MG63 (cell line): ENCODE measurements at places on chromosomes 7 and 10.
A peak's percentile ranks its signal among the peaks of the same experiment; 100 is the strongest.

GRCh38 chr10:124346831-124347230, 71.9 kb downstream of the OAT start:
- DNase-seq = no peak

DNA sequence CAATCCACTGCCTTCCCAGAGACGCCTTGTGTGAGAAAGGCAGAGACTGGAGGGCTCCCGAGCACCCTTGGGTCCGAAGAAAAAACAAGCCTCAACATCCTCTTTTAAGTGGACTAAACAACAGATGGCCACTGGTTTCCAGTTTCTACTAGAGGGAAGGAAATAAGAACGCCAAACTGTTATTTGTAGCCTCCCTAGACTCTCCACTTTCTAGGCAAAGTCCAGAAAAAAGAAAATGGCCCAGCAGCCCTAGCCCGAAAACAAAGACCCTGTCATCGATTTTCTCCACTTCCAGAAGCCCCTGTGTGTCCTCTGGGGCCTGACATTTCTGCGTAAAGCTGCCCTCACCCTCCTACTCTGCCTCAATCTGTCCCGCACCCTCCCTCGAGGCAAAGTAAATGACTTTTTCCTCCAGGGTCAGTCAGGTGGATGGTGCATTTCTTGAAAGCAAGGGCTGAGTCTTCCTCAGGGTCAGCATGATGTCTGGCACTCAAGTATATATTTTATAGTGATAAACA, 6.0 kb downstream of the RGS10 start:
- DNase-seq = no peak

- DNase-seq = no peak
These were observed 948 bp downstream of the TMEM229A start for GRCh38 chr7:124031919-124032318.

DNA sequence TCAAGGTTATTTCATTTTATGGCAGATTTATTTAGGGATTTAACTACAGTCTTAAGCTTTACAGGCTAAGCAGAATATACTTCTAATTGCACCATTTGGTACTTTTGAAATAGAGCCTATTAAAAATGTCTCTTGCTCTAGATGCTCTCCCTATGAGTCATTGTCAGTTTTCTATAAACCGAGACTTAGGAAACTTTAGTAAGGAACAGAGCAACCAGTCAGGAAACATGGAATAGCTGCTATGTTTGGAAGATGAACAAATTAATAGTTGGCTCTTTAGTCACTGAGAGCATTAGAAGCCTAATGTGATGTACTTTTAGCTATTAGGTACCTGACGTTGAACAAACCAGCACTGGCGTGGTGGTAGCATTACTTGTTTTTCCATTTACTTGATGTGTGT, 35.3 kb downstream of the INPP5F start:
- no peak for DNase-seq

DNA sequence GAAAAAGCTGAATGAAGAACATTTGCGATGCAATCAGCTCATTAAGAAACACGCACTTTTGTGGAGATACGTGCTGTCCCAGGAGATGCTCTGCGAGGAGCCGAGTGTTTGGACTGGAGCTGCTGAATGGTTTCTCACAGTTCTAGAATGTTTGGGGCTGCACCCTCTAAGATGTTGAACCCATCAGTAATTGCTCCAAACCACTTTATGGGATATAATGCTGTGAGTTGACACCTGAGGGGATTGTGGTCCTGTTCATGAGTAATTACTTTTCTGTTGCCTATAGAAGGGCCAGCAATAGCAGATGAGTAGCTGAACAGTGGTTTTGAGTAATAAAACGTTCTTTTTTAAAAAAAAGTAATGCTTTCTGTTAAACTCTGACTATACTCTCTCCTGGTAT, 63.1 kb downstream of the IKZF1 start:
- no peak for DNase-seq

DNA sequence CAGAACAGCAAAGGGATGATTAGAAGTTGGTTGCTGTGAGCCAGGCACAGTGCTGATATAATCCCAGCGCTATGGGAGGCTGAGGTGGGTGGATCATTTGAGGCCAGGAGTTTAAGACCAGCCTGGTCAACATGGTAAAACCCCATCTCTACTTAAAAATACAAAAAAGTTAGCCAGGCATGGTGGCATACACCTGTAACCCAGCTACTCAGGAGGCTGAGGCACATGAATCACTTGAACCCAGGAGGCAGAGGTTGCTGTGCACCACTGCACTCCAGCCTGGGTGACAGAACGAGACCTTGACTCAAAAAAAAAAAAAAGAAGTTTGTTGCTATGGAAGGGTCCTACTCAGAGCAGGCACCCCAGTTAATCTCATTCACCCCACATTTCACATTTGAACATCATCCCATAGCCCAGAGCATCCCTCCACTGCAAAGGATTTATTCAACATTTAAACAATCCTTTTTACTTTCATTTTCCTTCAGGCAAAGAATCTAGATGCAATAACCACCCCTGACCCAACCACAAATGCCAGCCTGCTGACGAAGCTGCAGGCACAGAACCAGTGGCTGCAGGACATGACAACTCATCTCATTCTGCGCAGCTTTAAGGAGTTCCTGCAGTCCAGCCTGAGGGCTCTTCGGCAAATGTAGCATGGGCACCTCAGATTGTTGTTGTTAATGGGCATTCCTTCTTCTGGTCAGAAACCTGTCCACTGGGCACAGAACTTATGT, 4.1 kb downstream of the IL6 start:
- DNase-seq = peak; percentile 93

GRCh38 chr7:154475864-154476263, 423.7 kb downstream of the DPP6 start:
- no peak for DNase-seq

DNA sequence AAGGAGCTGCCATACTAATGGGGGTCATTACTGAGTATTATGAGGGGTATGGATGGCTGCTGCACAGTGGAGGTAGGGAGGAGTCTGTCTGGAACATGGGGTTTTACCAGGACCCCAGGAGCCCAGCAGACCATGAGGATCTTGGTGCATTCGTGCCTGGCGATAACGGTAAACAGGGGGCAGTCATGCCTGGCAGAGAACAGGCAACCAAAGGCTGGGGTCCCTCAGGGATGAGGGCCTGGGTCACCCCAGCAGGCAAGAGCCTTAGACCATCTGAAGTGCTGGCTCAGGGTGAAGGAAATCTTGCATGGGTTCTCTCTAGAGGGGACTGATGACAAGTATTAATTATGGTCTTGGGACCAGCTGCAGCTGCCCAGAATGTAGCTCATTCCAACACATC, 46.1 kb downstream of the MYL10 start:
- no peak for DNase-seq

- no peak for DNase-seq
These were observed 279.8 kb downstream of the KCNMA1 start for GRCh38 chr10:77357611-77358310.

DNA sequence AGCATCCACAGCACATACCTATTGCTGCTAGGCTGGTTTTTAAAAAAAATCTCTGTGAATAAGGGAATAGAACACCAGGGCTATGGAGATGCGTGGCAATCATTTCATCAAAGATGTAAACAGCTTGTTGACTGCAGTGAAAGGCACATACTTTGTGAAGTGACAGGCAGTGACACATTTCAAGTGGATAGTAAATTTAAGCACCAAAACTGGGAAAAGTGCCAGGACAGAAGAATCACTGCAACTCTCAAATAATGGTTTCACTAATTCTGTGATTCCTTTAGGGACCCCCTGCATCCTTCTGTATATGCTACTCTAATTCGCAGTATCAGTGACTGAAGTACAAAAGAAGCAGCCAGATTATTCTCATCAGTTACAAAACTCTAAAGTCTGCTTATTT, 145.2 kb upstream of the KLF14 start:
- no peak for DNase-seq

- no peak for DNase-seq
These were observed 2.4 kb downstream of the GATA3 start for GRCh38 chr10:8056871-8057331.

DNA sequence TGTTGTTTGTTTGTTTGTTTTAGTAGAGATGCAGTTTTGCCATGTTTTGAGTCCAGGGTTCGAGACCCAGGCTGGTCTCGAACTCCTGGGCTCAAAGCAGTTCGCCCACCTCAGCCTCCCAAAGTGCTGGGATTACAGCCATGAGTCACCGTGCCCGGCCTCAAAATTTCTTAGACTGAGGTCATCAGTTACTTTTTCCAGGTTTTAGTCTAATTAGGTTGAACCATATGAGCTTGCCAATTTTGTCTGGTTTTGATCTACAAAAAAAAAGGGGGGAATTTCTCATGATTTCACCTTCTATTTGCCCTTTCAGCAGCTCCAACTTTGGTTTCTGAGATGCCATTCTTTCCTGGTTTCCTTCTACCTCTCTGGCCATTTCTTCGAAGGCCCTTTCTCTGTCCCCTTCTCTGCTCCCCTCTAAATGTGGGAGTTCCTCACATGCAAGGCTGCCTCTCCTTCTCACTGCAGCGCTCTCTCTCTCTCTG, 5.5 kb downstream of the CUEDC2 start:
- DNase-seq = no peak

DNA sequence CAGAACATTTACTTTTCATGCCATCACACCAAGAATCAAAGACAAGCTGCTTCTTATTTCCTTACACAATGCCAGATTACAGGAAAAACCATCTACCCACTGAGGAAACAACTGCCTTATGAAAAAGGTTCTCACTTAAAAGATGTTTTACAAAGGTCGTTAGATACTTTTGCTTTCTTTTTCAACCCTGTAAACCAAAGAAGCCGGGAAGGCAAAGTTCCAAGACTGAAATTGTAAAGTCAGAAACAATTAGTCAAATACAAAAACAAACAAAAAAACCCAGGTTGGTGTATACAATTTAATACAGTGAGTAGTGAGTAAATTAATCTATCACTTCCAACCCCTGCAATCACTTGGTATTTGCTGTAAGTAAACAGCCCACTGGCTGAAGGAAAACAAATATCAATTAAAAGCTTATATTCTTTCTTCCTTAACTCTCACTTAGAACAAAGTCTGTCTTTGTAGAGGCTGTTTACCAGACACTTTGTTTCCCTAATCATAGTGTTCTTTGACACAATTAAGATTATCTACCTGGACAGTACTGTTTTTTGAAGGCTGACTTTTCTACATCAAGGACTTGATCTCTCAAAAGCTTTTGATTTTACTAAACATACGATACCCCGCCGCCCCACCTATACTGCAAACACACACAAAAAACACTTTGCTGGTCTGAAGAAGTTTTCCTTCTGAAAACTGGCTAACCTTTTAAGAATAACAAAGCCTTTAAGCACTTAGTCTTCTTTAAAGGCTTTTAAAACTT, 18.1 kb downstream of the ERLIN1 start:
- DNase-seq = no peak
